ENCODE measurements at places on chromosomes 4 and X. TPM values are rescaled to one million over a fixed set of nuclear protein-coding genes. Genes with fewer than 3 reads are reported as not detected.

NALF2 gene
- not detected for total RNA-seq

GASK1B gene
- total RNA-seq = 37.3 TPM

MAGEC3 gene
- not detected for total RNA-seq

ADRA2C gene
- 7.3 TPM for total RNA-seq

- no peak for DNase-seq
- no peaks in the 10 kb centered on the region for H3K4me1 ChIP-seq
Measured at GRCh38 chrX:147962476-147962875, 18.7 kb upstream of the FMR1NB start.

GRCh38 chr4:119053997-119054396 is 81.6 kb upstream of the MYOZ2 start:
- no peaks in the 10 kb centered on the region for H3K27me3 ChIP-seq
- DNase-seq = no peak
- H3K27ac ChIP-seq = no peak overlapping the region
- no peaks in the 10 kb centered on the region for H3K4me1 ChIP-seq
- H3K4me3 ChIP-seq = no peak overlapping the region

GRCh38 chrX:146238173-146238572 is 420.5 kb downstream of the SLITRK2 start:
- H3K36me3 ChIP-seq = no peaks in the 10 kb centered on the region
- no peaks in the 10 kb centered on the region for H3K27me3 ChIP-seq
- H3K27ac ChIP-seq = no peak overlapping the region
- H3K4me1 ChIP-seq = no peaks in the 10 kb centered on the region
- H3K4me3 ChIP-seq = no peak overlapping the region

DNA sequence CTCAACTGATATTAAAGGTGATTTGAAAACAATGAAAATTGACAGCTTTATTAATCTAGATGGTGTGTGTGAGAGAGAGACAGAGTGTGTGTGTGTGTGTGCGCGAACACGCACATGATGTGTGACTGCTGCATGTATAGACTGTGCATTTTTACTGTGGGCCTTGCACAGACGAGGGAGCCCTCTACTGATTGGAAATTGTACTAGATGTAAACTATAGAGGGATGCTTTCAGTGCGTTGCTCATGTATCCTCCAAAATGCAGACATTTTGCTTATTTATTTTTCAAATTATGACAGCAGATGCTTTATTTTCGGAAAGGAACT is 168.4 kb upstream of the GK2 start:
- no peak overlapping the region for H3K27ac ChIP-seq
- no peak for DNase-seq
- no peaks in the 10 kb centered on the region for H3K36me3 ChIP-seq
- no peaks in the 10 kb centered on the region for H3K4me1 ChIP-seq

GRCh38 chr4:141430686-141431085 is 205.7 kb upstream of the IL15 start:
- H3K36me3 ChIP-seq = no peaks in the 10 kb centered on the region
- H3K4me3 ChIP-seq = no peak overlapping the region
- no peaks in the 10 kb centered on the region for H3K27me3 ChIP-seq
- no peak overlapping the region for H3K27ac ChIP-seq
- no peak for DNase-seq
- H3K4me1 ChIP-seq = no peaks in the 10 kb centered on the region
